ENCODE measurements at places on chromosomes 6 and 20.
A peak's percentile ranks its signal among the peaks of the same experiment; 100 is the strongest.

GRCh38 chr6:109961611-109962041 is 16.5 kb upstream of the GPR6 start:
- DNase-seq = no peak

DNA sequence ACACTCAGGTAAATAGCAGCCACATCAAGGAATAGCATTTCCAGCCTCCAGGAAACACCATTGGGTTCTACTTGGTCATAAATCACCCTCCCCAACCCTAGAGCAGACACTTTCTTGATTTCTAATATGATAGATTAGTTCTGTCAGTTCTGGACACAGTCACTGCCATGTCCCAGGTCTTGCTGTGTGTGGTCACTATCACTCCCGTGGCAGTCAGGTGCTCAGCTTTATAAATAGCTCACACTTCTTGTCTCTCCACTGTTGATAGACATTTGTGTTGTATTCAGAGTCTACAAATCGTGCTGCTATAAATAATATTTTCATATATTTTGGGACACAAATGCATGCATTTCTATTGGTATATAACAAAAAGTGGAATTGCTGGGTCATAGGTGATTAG is 13.3 kb downstream of the HLA-F start:
- DNase-seq = no peak

GRCh38 chr20:52172392-52173047 is 19.1 kb downstream of the ZFP64 start:
- no peak for DNase-seq

DNA sequence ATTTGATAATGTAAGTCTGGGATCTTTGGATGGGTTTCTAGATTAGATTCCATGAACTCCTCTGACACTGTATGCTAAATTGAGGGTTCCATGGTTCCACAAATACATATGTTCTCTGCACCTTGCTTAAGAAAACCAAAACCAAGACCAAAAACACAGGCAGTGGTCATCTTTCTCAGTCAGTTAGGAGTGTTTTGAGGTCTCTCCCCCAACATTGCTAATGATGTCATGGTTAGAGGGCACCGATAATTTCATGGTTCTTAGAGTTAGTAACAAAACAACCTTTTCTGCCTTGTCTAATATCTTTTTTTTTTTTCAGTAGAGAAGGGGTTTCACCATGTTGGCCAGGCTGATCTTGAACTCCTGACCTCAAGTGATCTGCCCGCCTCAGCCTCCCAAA is 44.5 kb downstream of the ARID1B start:
- DNase-seq = no peak

DNA sequence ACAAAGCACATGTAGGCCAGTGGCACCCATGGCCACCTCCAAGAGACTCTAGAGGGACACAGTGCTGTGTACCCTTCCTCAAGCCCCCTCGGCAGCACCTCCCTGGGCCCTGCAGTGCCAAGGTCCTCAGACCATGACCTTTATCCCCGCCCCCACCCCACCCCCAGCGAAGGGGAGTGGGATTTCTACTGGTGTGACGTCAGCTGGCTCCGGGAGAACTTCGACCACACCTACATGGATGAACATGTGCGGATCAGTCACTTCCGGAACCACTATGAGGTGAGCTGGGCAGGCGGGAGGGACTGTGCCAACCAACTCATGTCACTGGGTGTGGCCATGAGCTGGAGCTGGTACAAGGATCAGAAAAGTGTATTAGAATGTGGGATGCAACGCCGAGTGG is 38.0 kb downstream of the TTLL9 start:
- no peak for DNase-seq

- peak; percentile 40 for DNase-seq
Observed at GRCh38 chr6:125974214-125974866, 12.0 kb upstream of the TRMT11 start.

DNA sequence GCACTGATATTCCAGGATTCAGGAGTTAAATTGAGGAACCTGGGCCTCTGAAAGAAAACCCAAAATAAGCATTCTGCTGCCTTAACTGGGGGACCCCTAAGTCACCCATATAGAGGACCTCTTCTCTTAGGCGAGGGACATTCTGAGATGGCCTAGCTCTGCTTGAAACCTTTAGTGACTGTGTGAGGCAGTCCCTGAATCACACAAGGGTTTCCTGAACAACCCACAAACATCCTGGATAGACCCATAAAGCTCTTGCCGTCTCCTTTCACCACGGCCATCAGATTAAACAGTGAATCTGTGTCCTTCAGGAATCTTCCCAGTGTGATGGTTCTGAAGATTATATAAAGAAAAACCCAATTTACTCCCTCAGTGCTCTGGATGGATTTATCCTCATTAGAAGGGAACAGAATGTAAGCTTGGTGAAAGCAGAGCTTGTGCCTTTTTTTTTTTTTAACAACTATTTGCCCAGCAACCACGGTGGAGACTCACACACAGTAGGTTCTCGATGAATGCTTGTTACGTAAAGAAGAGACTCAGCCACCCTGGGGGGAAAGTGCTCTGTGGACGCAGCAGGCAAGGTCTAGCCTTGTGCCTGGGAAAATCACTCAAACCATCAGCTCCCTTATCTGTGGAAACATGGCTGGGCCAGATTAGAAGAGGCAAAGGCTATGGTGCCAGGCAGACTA is 39.1 kb upstream of the SIRPG start:
- DNase-seq = no peak

GRCh38 chr20:53038299-53038698 is 66.1 kb downstream of the TSHZ2 start:
- no peak for DNase-seq

DNA sequence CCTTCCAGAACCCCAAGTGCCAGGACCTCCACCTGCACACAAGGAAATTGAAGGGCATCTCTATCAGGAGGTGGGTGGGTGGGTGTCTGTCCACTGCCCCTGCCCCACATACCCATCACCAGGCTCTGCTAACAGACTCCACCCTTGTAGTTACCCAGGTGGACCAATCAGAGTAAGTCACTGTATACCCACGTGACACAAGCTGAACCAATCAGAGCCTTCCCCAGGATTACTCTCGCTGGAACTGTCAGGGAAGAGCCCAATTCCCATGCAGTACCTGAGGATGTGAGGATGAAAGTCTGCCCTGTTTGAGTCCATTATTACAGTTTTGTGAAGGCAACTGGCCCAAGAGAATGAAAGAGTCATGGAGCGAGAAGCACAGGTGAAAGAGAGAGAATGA is 4.2 kb downstream of the OCSTAMP start:
- no peak for DNase-seq

DNA sequence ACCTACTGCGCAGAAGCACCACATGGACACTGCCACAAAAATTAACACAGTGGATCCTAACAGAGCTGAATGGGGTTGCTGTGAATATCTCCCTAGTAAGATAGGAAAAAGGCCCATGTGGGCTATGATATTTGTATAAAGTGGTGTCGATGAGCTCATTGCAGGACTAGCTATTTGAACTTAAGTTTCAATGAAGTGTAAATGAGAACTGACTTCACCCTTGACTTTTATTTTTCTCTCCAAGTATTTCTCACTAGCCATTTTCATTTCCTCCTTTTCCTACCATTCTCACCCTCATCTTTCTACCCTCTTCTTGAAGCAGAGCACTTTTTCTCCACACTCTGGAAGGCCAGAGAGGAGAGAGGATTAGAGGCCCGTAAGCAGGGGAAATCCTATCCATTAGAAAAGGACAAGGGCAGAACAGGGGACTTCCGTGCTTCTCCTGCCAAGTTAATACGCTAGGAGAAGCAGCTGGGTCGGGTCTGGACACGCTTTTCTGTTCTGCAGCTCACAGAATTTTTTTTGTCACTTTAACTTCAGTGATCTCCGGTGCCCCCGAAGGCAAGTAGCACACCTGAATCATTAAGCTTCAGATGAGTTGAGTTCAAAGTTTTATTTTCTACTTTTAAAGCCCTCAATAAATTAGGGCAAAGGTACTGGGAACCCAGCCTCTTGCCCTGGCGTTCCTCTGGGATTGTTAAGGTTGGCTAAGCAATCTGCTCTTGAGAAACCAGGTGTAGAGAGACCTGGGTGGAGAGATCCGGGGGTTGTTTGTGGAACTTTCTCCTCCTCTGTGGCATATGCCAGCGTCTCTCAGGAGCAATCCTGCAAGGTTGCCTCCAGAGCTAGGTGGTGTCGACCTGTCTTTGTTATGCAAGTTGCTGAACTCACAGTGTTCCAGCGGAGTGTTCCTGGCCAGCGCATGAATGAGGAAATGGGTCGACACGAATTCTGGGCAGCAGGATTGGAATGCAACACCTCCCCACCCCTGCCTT is 56.2 kb upstream of the ARID1B start:
- no peak for DNase-seq

DNA sequence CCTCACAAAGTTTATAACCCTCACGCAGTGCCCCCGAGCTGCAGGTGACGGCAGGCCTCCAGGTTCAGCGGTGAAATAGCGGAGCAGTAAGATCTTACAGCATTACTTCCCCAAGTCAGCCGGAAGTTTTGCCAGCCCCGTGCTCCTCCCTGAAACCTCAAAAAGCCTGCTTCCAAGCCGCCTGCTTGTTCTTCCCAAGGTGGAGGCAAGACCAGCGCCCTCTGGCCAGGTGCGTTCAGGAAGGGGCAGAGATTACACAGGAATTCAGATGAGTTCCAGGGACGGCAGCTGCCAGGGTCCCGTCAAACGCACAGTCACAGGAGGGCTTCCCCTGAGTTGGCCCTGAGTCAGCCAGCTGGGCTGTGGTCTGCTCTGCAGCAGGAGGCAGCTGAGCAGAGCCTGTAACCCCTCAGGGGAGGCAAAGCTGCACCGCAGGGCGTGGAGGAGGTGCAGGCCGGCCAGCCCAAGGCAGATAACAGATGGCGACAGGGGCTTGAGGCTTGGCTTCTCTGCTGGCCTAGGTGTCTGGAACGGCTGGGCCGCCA is 124.1 kb upstream of the RPS6KA2 start:
- peak; percentile 90 for DNase-seq

DNA sequence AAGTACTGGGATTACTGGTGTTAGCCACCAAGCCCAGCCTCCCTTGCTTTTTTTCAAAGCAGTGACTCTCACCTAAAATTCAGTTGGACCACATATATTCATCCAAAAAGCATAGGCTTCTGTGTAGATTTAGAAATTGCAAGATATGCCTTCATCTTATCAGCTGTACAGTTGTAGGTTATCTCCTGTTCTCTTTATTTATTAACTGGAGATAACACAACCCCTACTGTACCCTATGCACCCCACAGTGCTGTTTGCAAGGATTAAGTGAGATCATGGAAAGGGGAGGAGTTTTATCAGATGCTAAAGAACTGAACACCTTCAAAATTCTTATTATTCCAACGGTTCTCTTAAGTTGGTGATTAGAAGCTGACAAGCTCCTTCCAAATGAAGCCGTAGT is 164.4 kb upstream of the JARID2 start:
- DNase-seq = no peak

GRCh38 chr6:32845384-32845884 is 1.6 kb upstream of the PSMB8 start:
- DNase-seq = peak; percentile 68

DNA sequence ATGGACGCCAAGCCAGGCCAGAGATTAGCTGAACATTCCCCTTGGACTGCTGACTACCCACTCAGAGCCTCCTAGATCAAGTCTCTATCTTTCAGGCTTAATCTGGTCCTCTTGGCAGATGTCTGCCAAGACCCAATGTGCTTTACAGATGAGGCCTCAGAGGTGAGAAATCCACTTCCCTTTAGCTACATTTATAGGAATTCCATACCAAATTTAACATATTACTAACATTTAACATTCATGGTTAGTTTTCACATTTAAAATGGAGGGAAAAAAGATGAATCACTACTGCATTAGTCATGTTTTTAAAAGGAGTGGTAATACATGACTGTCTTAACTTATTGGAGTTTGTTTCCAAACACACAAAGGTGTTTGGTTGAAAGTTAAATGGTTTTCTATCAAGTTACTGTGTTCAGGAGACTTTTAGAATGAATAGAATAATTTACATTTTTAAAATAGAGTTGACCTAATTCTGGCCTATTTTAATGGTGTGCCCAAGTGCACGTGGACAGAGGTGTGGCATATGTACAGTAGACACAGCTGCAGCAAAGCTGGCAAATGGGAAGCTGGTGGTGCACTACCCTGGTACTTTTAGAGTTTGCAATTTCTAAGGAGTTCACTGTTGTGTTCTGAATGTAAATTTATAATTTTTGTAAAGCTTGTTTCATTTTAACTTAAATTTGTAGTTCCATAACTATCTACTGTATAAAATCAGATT is 41.9 kb upstream of the CALHM6 start:
- no peak for DNase-seq
